ENCODE measurements at places on chromosomes 7 and 10.

GRCh38 chr7:144534196-144534595, 130.7 kb upstream of the NOBOX start:
- no peak for DNase-seq

GRCh38 chr10:36388166-36388565, 737.2 kb upstream of the ANKRD30A start:
- no peak for DNase-seq

DNA sequence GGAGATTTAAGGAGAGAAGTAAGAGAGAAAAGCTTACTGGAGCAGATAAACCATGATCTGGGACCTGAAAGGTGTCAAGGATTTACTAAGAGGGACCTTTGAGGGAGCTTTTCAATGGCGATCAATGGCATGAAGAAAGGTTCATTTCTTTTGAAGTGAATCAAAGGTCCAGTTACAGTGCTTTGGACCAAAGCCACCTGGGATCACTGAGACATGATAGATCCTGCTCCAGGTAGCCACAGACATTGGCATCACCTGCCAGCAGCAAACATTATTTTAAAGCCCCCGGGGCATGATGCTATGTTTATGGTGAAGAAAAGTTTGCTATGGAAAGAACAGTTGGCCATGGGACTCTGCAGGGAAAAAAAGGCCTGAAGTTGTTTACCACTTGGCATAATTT, 109.4 kb downstream of the SLC25A13 start:
- no peak for DNase-seq

GRCh38 chr7:52670608-52671225, 364.7 kb upstream of the POM121L12 start:
- no peak for DNase-seq

DNA sequence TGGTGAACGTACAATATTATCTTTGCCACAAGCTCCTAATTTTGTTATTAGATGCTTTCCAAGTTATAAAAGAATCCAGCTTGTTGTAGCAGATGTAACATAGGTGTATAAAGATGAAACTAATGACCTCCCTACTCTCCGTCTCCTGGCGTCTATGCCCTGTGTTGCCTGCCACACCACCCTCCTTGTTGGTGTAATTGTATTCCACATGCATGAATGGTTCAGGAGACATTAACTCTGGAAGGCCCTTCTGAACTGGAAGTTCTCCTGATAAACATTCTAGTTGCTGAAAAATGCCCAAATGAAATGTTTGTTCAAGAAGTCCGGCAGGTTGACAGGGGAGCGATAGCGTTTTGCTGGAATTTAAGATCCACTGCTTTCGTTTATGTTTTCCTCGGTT, 53.9 kb upstream of the SEPHS1 start:
- no peak for DNase-seq

GRCh38 chr10:100570506-100570905, 34.8 kb downstream of the HIF1AN start:
- DNase-seq = no peak

DNA sequence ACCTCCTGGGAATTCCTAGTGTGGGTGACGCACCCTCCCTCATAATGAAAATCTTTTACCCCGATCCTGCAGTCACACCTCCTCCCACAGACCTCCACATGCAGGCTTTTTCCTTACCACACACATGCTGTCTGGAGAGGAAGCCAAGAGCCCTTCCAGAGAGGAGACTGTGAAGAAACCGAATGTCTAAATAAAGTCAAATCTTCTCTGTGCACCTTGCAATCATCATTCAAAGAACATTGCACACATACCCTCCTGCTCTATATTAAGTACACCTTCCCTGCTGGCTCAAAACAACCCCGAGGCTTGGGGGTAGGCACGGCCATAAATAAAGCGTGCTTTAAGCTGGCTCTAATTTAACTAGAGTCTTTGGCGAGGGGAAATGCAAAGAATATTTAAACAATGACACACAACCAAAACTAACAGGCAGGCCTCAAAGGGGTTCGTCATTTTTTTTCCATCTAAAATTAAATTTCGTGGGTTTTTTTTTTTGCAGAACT, 34.9 kb downstream of the CALML3 start:
- DNase-seq = no peak

- DNase-seq = no peak
Measured at GRCh38 chr10:1549591-1550290, 187.6 kb downstream of the ADARB2 start.

DNA sequence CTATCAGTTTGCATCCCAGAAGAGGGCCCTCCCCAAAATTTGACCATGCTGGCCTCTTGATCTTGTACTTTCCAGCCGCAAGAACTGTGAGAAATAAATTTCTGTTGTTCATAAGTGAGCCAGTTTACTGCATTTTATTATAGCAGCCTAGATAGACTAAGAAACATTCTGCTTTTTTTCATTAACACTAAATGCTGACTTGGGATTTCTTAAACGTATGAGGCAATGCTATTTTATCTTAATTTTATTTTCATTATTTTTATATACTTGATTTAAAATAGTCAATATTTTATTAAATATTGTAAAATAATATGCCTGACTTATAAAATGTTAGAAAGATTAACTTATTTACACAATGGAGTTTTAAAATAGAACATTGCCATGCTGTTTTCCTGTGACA, 341.8 kb upstream of the CNTNAP2 start:
- no peak for DNase-seq

DNA sequence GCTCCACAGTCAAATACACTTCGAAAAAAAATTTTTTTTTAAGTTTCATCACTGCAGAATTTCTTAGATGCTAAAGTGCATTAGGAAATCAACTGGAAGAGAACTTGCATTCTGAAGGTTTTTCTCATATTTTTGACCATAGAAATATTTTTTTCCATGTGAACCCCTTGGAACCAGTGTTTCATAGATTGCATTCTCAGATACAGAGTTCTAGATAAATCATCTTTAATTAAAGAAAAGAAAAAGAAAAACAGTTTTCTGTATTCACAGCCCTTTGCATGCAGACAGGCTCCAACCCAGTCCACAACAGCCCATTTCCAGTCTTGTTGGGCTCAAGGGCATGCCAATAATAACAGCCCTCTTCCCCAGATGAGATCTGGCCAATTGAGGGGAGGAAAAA, 75.5 kb upstream of the RPA3 start:
- DNase-seq = no peak

DNA sequence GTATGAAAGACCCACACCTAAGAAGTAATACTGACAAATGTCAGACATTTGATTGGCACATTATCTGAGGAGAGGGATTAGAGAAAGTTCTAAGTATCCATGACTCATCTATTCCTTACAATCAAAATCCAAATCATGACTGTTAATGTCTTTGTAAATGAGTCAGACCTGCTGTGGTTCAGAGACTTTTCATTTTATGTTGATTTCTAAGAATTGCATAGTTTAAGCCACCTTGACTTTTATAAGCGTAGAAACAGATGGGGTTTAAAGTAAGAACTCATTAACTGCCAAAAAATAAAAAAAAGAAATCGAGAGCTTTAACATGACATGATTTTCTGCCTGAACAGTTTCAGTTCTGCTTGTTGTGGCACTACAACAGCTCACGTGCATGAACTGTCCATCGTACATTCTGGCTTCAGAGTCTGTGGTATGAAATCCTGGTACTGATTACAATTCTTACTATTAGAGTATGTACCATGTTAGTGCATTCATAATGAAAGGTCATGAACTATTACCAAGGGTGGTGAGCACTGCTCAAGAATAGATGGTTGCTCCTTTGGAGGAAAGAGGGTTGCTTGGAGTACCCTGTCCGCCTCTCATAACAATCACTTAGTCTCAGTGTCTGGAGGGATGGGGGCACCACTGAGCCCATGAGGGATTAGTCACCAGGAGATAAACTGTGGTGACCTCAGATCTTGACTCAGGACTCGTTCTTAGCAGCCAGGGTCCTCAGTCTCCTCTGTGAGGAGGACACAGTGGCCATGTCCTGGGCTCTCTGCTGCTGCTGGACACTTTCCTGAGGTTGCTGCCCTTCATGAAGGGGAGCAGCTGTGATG, 42.2 kb downstream of the ACSM6 start:
- no peak for DNase-seq

DNA sequence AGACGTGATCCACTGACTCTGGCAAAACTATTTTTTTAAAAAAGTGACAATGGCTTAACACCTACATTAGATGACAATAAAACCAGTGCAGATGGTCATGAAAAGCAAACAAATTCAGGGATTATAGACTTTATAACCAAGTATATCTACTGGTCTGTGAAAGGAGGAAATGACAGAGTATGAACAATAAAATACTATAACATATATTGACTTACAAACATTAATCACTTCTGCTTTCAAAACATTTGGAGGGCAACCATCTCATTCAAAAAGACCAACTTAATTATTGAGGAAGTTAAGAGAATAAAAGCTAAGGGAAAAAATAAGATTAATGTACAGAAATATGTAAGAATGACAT, 34.8 kb downstream of the JMJD1C start:
- no peak for DNase-seq

- no peak for DNase-seq
Measured at GRCh38 chr7:33950047-33950714, 44.8 kb downstream of the BMPER start.

- no peak for DNase-seq
Measured at GRCh38 chr10:55668326-55668922, 692.6 kb downstream of the ZWINT start.

DNA sequence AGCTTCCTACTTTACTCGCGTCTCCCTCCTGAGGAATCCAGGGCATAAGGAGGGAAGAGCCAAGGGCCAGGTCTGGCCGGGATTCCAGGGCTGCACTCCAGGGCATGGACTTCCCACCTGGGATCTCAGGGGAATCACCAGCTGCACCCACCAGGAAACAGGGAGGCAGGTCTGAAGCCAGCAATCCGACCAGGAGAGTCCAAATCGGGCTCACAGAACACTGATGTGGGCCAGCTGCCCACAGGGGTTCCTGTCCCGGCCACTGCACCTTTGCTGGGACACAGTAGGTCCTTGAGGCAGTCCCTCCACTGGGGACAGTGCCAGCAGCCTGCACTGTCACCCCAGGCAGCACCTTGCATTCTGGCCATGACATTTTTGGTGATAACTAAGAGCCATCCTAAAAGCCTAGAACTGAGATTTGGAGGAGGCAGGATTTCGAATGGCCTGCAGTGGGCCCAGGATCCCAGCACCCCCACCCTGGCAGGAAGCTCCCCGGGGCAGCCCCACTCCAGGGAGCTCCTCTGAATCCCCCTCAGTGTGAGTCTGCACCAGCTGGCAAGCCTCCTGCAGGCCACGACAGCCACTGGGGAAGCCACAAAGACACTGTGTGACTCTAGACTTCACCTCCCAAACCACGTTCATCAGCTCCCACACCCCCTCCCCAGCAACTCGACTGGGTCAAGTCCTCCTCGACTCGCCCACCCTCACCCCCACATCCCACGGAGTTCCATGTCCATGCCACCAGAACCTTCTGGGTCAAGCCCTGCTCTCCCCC, 71.5 kb upstream of the PPP2R2D start:
- no peak for DNase-seq

- DNase-seq = no peak
Measured at GRCh38 chr10:68576118-68576517, 16.0 kb downstream of the TET1 start.

DNA sequence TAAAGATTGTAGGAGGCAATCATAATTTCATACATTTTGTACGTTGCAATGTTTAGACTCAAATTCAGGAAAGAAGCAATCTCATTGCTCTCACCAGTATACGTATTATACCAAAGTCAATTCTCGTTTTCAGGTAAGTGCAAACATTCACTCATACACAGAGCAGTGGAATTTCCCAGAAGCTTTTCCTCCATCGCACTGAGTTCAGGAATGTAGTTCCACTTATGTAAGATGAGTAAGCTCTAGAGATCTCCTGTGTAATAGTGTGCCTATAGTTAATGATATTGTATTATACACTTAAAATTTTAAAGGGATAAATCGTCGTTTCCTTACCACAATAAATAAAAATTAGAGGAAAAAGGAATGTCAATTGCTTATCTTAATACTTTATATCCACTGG, 470.8 kb upstream of the KCND2 start:
- DNase-seq = no peak

DNA sequence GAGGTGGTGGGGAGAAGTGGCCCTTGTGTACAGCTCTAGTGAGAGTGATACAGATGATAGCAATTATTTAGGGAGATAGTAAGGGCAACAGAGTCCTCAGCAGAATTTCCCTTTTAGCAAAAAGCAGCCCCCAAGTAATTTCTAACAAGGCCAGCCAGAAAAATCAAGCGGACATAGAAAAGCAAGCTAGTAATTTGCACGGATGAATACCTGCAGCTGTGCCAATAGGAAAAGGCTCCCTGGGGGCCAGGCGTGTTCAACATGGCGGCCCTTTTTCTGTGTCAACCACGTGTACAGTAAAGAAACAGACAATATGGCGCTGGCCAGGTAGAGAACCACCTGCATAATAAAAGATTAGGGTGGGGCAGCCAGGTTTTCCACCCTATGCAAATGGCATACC, 7.4 kb downstream of the MCM10 start:
- DNase-seq = no peak

DNA sequence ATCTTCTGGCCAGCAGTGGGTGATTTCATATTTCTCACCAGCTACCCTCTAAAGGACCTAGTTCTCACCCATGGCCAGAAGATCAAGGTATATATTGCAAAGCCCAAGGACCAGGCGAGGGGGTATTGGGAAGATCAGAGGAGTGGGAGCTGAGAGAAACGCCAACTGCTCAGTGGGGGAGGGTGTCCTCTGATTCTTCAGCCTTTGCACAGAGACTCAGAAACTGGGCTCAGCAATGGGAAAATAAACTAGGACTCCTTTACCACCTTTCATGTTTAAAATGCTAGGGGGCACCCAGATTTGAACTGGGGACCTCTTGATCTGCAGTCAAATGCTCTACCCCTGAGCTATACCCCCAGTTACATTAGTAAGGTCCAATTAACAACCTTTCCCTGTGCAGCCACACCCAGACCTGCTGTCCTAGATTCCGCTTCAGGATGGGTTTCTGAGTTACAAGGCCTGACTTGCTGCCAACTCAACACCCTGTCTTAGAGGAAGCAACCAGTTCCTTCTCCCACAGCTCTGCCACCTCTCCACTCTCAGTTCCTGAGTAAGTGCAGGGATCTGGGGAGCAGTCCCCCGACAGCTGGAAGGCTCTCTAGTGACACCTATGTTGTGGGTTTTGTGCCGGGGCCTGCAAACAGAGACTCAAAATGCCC, 93.5 kb downstream of the ZNF783 start:
- DNase-seq = no peak

- DNase-seq = no peak
Measured at GRCh38 chr10:14382531-14382930, 51.8 kb upstream of the FRMD4A start.

DNA sequence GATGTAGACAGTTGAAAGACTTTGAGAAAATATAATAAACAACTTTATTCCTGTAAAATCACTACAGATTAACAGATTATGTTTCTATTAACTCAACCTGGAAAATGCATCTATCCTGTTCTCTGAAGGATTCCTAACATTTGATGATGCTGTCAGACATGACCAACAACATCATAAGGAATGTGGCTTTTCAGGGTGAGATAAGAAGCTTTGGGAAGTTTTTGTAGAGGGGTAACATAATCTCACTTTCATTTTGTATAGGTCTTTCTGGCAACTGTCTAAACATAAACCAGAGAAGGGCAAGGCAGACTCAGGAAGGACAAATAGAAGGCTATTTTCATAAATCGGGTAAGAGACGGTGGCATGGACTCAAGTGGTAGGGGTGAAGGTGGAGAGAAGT, 112.2 kb downstream of the TES start:
- DNase-seq = no peak

- DNase-seq = no peak
Measured at GRCh38 chr10:132064771-132065437, 842 bp upstream of the JAKMIP3 start.

GRCh38 chr10:110843796-110844616, 27.7 kb upstream of the PDCD4 start:
- DNase-seq = no peak

Data from CD4-positive, CD25-positive, alpha-beta regulatory T cell (primary cell).